ENCODE measurements at places on chromosomes 7 and 10.

GRCh38 chr7:148049068-148049467 lies 541.5 kb upstream of the C7orf33 start:
- no peak for DNase-seq

DNA sequence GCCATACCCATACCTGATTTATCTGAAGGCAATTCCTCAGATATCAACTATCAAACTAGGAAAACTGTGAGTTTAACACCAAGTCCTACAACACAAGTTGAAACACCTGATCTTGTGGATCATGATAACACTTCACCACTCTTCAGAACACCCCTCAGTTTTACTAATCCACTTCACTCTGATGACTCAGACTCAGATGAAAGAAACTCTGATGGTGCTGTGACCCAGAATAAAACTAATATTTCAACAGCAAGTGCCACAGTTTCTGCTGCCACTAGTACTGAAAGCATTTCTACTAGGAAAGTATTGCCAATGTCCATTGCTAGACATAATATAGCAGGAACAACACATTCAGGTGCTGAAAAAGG lies 69.0 kb upstream of the RSBN1L start:
- no peak for DNase-seq

GRCh38 chr10:108561649-108562048 lies 1361.7 kb downstream of the XPNPEP1 start:
- DNase-seq: no peak

- DNase-seq: no peak
Observed at GRCh38 chr7:18890885-18891621, 226.4 kb downstream of the TWIST1 start.

DNA sequence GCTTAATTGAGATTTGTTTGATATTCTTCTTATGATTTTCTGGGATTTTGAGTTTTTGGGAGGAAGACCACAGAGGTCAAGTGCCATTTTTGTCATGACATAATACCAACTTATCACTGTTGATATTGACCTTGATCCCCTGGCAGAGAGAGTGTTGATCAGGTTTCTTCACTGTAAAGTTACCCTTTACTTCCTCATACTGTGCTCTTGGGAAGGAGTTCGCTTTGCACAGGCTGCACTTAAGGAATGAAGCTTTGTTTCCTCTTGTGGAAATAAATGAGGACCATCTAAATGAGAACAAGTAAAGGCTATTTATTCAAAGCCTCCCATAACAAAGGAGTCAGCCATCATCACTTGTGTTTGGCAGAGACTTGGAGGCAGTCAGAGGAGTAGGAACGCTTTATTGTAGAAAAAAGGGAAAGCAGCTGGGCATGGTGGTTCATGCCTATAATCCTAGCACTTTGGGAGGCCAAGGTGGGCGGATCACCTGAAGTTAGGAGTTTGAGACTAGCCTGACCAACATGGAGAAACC lies 16.1 kb downstream of the ST7 start:
- DNase-seq: no peak

GRCh38 chr10:58268454-58268945 lies 462 bp upstream of the CISD1 start:
- DNase-seq: no peak
